Umbilical cord (tissue), 2 donors: ENCODE measurements at places on chromosomes 12 and 14. TPM values are rescaled to one million over a fixed set of nuclear protein-coding genes. Genes with fewer than 3 reads are reported as not detected.

DNA sequence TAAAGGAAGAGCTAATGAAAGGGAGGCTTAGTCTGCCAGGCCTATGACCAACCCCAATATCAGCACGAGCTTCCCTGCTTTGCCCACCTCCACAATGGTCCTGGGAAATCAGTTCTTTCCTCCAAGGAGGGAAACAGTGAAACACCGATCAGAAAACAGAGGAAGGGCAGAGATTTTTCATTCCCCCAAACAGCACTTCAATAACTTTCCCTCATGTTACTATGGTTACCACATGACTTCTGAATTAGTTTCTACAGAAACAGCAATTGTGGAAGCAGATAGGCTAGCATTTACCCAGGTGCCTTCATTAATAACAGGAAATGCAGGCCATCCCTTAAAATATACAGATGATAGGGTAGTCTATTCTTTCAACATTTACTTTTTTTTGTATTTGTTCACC, 35.9 kb downstream of the TRIM9 start:
- DNase-seq: no peak

DNA sequence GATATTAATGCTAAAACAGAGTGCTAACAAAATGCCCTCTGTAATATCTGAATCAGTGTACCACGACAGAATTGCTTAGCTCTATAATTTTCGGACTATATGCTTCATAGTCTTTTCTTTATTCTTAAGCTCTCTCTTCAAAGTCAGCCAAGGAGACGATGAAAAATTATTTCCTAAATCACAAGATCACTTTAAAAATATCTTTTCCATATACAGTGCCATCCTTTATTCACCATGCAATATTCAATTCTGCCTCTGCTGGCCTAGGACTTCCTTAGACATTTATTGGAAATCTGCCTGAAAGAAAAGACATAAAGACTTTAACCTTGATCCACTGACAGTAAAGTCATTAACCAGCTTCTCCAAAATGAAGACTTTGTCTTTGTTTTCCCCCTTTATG, 238.9 kb upstream of the BTG1 start:
- DNase-seq: peak; percentile 28

GRCh38 chr14:104445832-104446381, 133.7 kb upstream of the C14orf180 start:
- no peak for DNase-seq

- DNase-seq: no peak
Observed at GRCh38 chr12:108638997-108639822, 5.5 kb upstream of the SELPLG start.

GRCh38 chr12:52826611-52827498, 7.3 kb downstream of the KRT79 start:
- no peak for DNase-seq

GRCh38 chr12:116529048-116529447, 30.1 kb upstream of the MAP1LC3B2 start:
- DNase-seq: no peak

DNA sequence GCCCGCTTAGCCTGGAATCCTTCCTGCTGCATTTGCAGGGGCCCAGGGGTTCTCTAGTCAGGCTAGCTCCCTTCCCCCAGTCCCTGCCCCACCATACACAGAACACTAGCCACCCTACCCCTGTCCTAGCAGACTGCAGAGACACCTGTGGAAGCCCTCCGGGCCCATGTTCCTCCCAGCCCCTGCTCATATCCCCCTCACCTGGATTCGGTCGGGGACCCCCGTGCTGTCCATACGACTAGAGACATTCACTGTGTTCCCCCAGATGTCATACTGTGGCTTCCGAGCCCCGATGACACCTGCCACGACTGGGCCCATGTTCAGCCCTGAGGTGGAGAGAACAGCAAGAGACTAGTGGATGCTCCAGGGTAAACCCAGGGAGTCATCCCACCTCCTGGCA, 20.2 kb downstream of the ADCY6 start:
- no peak for DNase-seq

DNA sequence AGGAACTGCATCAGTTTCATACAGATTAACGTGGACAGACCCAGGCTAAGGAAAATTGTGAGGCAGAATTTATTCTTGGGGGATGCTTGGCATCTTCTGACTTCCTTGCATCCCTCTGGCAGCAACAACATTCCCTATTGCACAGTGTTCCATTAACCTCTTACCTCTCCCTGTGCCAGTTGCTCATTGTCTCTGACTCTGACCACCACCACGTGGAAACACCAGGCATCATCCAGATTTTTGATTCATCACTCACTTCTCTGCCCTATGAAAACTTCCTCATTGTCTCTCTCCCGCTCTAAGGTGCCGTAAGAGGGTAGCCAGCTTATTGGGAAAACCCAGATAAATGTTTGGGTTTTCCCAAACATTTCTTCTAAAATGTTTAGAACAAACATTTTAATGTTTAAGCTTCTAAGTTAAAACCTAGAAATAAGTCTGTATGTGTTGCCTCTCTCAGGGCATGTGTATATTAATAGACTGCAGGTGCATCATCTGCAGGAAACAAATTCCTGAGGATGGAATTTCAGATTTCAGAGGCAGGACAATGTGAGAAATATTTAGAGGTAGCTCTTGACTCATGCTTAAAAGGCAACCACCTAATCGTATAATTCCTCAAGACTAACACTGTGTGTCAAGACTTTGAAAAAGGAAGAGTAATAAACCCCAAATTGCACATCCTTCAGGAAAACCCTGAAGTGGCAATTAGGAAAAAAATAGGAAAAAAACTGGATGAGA, 64.5 kb upstream of the SLC35F4 start:
- DNase-seq: no peak

DNA sequence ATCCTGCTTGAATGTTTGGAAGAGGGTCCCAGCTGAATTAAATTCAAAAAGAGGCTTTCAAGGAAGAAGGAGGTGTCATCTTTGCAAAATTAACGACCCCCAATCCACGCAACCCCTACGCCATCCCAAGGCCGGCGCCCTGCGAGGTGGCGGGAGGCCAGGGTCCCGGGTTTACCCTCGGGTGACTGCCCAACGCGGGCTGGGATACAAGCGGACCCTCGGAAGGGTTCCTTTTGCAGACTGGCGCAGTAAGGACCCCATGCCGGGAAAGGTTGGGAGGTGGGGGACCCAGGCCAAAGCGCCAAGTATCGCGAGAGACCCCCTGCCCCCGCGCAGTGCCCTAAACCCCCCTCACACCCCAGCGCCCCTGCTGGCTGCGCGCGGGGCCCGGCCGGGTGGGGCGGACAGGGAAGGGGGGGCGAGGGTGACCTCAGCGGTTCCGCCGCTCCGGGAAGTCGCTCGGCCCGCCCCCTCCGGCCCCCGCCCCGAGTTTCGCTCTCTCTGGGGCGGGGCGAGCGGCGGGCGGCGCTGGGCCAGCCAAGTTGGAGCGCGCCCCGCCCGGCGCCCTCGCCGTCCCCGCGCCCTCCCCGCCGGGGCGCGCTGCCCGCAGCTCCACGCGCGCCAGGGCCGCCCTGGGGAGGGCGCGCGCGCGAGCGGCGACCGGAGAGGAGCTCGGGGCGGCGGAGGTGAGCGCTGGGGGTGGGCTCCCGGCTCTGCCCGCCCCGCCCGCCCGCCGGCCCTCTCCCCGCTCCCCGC, 708 bp upstream of the ZBTB42 start:
- DNase-seq: peak; percentile 90

DNA sequence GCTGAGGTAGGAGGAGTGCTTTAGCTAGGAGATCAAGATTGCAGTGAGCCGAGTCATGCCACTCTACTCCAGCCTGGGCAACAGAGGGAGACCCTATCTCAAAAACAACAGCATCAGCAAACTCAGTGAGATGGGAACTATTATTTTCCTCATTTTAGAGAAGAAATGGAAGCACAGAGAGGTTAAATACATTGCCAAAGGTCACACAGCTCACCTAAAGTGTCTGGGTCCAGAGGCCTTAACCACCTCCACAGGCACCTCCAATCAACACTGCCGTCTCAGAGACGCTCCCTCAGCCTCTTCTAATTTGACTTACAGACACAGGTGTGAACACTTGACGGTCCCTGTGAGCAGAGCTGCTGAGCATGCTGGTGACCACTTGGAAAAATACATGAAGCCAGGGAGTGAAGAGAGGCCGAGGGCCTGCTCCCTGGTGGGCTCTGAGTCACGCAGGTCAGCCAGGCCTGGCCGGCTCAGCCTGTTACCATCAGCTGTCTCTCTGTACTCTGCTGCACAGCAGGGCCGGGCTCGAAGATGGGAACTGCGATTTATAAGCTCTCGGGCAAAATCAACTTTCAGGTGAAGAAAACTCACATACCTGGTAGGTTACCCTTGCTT, 77.5 kb upstream of the RASSF3 start:
- DNase-seq: no peak

DNA sequence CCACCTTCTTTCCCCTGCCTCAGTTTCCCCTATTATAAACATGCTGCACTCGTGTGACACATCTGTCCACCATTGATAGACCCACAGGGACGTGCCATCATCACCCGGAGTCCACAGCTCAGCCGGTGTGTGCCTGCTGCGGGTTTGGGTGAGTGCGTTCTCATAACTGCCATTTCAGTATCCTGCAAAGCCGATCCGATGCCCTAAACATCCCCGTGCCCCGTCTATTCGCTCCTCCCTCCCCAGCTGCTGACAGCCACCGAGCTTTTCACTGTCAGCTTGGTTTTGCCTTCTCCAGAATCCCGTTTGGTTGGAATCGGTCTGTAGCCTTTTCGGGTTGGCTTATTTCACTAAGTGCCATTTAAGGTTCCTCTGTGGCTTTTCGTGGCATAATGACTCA, 3.9 kb downstream of the LRCOL1 start:
- DNase-seq: no peak

- DNase-seq: peak; percentile 53
Observed at GRCh38 chr14:36647824-36648753, 13.6 kb upstream of the PAX9 start.

GRCh38 chr12:3216726-3217682, 139.8 kb downstream of the TSPAN9 start:
- DNase-seq: no peak

DNA sequence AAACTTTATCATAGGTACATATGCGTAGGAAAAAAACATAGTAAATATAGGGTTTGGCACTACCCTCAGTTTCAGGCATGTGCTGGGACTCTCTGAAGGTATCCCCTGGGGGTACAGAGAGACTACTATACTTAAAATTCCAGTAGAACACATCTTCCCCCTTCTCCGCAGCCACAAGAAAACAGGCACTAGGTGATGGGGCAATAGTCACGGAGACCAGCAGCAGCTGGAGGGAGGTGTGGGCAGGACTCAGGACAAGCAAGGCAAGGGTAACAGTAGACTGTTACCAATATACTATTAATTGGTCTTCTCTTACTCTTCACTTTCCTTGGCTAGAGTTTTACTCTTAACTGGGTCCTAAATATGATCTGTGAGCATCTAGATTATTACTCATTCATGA, 4.6 kb upstream of the PAPOLA start:
- DNase-seq: no peak

DNA sequence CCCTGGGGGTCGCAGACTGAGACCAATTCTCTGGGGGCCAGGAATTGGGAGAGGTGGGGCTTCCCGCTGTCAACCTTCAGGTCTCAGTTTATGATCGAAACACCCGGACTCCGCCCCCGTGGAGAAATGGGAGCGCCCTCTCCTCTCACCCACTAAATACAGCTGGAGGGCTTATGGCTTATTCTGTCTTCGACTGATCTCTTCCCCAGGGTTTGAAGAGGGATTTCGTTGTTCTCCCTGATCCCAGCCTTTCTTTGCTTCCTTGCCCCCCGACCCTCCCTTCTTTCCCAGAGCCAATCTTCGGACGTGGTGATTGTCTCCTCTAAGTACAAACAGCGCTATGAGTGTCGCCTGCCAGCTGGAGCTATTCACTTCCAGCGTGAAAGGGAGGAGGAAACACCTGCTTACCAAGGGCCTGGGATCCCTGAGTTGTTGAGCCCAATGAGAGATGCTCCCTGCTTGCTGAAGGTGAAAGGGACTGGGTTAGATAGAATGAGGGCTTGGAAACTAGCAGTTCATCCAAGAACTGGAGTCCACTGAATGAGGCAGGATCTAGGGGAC, 607 bp downstream of the OS9 start:
- peak; percentile 33 for DNase-seq

DNA sequence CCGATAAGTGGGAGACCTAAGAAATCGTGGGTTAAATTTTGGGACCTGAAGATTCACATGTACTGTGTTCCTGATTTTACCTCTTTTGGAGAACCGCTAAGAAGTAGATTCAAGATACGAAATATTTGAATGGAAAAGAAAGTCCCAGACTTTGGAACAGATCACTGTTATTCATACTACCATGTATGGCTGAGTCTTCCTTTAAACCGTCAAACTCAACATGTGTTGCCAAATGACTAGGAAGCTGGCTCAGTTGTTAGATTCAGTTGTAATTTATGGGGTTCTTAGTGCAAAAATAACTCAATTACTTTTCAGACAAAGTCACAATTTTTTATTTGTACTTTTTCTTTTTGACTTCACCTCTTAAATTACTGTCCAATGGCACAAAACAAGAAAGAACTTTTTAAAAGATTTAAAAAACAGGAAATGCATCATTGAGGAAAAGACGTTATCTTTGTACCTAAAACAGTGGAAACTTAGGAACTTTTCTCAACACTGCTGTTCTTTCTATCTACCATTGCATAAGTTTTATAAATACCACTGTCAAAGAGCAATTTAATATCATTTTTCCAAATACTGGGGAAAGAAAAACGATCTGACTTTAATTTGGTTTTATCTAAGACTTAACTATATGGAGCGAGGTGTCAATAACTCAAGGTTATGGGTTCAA, 15.7 kb downstream of the RERG start:
- no peak for DNase-seq

The COX8C gene
- total RNA-seq: not detected

The VPS29 gene
- total RNA-seq: 64.3 TPM

The MIPOL1 gene
- 65.0 TPM for total RNA-seq

The EML1 gene
- 46.9 TPM for total RNA-seq

The AMDHD1 gene
- not detected for total RNA-seq

The P2RX2 gene
- total RNA-seq: not detected

The PMCH gene
- 0.96 TPM for total RNA-seq

The RNF212B gene
- not detected for total RNA-seq

The IFNG-AS1 gene
- total RNA-seq: 3.9 TPM

The RHOJ gene
- total RNA-seq: 4.8 TPM
